Dermis blood vessel endothelial cell (primary cell): ENCODE measurements at places on chromosomes 16 and 17. TPM values are rescaled to one million over a fixed set of nuclear protein-coding genes. Genes with fewer than 3 reads are reported as not detected.

Gene CFAP97D1
- not detected in 2 replicates for total RNA-seq

Gene P2RX5
- total RNA-seq = 0.23 and 0.51 TPM in 2 replicates

Gene RNF43
- not detected in 2 replicates for total RNA-seq

Gene CTRB1
- total RNA-seq = not detected in 2 replicates

Gene SLC38A8
- total RNA-seq = not detected in 2 replicates

Gene MYH1
- not detected in 2 replicates for total RNA-seq

Gene HOXB1
- total RNA-seq = not detected in 2 replicates

Gene KRT32
- total RNA-seq = not detected in 2 replicates

Gene CMTM1
- total RNA-seq = 2.7 and 3.6 TPM in 2 replicates

Gene C1QTNF8
- not detected in 2 replicates for total RNA-seq

Gene GDPD1
- 1.6 and 3.1 TPM in 2 replicates for total RNA-seq

Gene DRG2
- total RNA-seq = 44.5 and 54.1 TPM in 2 replicates
